NCI-H187 (cell line): ENCODE measurements at places on chromosomes 16 and 17.

DNA sequence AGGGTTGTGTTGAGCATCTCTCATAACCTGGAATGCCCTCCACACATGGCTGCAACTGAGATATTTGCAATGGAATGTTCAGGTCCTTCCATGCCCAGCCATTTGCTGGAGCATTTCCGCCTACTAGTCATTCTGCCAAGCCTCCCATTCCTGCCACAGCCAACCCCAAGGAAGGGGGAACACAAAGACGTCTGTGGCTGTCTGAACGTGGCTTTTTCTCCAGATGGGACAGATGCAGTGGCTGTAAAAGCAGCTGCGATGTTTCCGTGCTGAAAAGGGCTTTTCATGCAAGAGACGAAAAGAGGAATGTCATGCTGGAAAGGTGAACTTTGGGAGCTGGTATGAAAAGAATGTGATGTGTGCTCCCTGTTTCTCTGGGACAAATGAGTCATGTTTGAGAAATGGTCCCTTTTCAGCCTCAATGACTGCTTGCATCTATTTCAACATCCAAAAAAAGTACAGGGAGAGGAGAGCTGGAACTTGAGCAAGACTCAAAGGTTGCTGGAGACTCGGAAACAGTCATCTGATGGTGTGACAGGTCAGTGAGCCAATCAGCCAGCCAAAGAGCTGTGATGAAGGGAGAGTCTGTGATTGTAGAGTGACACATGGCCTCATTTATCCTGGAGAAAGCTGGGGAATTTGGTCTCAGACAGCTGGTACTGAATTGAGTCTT is 208.9 kb downstream of the SHISA9 start:
- DNase-seq = no peak

DNA sequence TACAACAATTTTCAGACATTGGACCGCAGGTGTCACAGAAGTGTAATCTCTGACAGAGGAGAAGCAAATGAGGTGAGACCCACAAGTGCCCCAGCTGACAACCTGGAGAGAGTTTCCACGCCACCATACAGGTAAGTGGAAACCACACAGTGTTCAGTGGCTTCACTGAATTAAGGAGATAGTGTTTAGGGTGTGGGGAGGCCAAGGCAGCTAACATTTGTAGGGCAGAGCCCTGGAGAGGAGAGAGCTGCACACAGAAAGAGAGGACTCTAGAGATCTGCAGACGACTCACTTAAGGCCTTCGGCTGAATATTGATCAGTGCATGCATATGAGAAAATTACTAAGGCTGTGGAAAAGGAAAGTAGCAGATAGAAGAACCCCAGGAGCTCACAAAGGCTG is 228.9 kb upstream of the TNRC6C start:
- peak; percentile 41 for DNase-seq

- DNase-seq = no peak
These were observed 113.1 kb downstream of the IRX3 start for GRCh38 chr16:54173490-54173889.

DNA sequence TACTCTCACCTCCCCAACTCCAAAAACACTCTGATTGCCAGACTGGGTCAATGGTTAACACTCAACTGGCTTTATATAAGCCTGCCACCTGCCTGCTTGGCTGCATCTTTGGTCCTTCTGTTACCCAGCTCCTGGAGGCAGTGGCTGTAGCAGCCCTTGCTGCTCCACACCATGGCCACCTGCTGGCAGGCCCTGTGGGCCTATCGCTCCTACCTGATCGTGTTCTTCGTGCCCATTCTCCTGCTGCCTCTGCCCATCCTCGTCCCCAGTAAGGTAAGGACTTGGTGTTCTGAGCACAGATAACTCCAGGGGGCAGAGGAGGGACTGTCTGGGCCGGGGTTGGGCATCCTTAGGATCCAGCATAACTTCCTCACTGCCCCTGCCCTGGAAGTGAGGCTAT is at the start of gene SLC13A2:
TSS of gene SLC13A2 (plus strand) at position 103 of the 400 bp plus-strand sequence. CDS start at position 172, 69 bp downstream.
- DNase-seq = no peak

GRCh38 chr17:42178817-42179216 is 2.1 kb downstream of the KCNH4 start:
- no peak for DNase-seq

GRCh38 chr17:19727501-19728078 is 11.2 kb upstream of the SLC47A2 start:
- no peak for DNase-seq
